ENCODE measurements at places on chromosomes 4 and X. TPM values are rescaled to one million over a fixed set of nuclear protein-coding genes. Genes with fewer than 3 reads are reported as not detected.

DNA sequence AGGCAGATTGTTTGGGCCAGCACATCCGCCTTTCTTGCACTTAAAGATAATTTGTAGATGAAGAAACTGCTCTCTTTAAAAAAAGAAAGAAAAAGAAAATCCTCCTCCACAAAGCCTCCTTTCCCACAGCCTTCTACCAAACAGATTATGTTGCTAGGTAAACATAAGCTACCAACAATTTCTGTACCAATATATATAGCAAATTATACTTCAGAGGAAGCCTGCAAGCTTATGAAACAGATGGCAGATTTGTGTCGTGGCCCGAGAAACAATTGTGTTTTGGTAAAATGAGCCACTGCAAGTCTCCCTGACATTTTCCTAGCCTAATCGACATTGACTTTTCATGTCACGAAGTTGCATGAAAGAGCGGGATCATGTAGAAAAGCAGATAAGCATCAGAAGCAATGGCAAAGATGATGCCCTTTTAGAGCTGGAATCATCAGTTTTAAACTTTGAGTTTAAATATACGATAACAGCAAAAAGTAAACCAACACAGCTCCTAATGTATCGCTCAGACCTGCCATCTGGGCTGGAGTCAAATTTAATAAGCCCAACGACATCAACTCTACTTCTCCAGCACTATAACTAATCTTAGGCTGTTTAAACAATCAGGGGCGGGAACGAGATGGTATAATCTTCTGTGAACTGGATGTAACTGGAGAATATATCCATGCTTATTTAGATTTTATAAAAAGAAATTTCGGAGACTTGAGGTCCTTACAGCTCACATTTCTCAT, 94.9 kb upstream of the PLAC1 start:
- DNase-seq = no peak

- no peak for DNase-seq
These were observed 187.9 kb downstream of the KDR start for GRCh38 chr4:54937501-54937900.

GRCh38 chrX:30906726-30907125, 17.7 kb upstream of the TAB3 start:
- no peak for DNase-seq

- DNase-seq = no peak
These were observed 34.3 kb downstream of the MXRA5 start for GRCh38 chrX:3312109-3312508.

GRCh38 chr4:76108467-76109181, 34.1 kb downstream of the ART3 start:
- peak; percentile 15 for DNase-seq

DNA sequence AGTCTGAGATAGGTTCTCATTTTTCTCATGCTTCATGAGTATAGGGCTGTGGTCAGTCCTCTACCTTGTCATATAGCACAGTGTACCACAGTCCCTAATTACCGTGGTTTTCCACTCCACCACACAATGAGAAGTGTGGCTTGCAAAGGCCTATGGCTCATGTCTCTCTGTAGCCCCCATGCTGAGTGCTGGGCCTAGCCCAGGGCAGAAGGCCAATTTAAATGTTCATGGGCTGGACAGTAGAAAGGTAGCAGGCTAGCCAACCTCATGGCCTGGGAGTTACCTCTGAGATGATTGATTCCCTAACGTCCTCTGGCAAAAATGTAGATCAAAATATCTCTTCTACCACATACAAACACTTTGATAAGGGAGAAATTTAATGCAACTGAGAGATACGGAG, 222.5 kb downstream of the AFF2 start:
- no peak for DNase-seq

- no peak for DNase-seq
These were observed 7.3 kb downstream of the SLC25A5 start for GRCh38 chrX:119475389-119476101.

DNA sequence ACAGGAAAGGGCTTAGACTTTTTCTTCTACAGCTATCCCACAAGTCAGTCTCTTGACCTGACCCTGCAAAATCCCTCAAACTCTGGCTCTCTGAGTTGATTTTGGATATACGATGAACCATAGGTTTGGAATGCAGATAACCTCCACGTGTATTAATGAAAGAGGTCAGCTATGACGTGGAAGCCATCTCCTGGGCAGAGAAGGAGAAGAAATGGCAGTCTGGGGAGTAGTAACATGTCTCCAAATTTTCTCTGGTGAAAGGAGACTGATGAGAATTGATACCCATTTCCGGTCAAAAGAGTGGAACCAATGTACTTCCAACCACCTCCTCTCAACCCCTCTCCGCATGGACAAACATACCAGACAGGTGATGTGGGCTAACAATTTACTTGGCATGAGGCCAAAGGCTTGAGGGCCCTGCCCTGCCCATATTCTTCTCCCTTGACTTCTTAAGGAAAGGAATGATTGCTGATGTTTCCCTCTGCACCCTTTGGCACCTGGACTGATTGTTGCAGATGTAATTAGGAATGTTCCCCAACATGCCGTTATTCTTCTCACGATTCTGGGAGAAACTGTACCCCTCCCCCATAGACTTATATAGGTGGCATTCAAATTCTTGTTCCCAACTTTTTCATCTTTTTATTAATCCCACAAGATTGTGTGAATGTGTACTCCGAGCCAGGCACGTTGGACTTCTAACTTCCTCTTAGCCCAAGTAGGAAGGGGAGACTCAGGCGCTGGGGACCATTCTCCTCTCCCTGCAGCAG, 580 bp upstream of the PLS3 start:
- DNase-seq = peak; percentile 82

DNA sequence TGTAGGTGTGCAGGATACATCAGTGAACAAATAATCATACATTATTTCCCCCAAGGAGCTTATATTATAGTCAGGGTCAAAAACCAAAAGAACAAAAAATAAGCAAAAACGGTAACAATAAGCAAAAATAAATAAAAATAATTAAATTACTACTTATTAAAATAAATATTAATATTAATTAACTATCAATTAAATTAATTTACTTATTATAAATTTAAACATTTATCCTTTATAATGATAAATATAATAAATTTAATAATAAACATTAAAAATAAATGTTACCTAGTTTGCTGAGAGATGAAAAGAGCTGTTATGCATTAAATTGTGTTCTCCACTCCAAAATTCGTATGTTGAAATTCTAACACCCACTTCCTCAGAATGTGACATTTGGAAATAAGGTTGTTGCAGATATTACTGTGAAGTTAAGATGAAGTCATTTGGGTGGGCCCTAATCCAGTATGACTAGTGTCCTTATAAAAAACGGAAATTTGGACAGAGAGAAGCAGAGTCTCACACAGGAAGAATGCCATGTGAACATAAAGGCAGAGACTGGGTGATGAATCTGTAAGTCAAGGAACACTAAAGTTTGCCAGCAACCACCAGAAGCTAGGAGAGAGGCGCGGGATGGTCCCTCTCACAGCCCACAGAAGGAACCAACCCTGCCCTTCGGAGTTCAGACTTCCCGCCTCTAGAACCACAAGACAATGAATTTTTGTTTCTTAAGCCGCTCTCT, 67.2 kb upstream of the IBSP start:
- no peak for DNase-seq

GRCh38 chr4:75745161-75745560, 20.8 kb downstream of the USO1 start:
- DNase-seq = peak; percentile 66

Gene RASL11B
- 1.3 TPM for total RNA-seq

All from fibroblast of villous mesenchyme (primary cell).